ENCODE measurements at places on chromosomes 12 and 14.

- DNase-seq: no peak
Observed at GRCh38 chr12:30823764-30824163, 69.0 kb upstream of the CAPRIN2 start.

DNA sequence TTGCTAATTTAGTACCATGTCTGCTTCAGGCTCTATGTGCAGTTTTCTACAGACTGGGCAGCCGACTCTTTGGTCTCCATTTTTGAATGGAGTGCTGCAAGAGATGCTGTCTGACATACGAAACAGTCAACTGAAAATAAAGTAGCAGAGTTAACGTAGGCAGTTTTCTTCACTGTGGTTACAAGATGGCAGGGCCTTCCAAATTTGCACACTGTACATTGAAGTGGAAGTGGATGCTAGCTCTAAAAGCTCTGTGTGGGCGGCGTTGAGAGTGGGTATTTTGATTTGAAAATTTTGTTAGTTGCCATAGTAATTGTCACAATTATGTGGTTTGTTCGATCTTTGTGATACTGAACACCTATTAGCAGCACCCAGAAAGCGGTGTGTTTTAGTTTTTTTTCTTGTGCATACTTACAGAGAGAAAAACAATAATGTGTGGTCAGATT is 154.9 kb upstream of the ATP2B1 start:
- no peak for DNase-seq

DNA sequence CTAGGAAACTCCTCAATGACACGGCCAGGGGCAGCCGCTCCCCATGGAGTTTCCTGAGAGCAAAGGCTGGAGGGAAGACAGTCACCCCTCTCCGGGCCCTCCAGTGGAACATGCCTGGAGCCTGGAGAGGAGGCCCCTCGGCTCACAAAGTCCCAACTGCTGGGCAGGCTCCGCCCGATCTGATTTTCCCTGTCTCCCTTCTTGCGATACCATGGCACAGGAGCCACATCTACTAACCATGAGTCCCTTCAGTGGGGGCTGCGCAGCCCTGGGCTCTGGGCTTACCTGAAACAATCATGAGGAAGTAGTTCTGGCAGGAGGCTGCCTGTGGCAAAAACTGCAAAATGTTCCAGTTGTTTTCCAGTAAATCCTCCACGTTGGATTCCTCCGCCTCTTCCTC is 15.3 kb downstream of the P2RX2 start:
- DNase-seq: no peak

- DNase-seq: no peak
Observed at GRCh38 chr12:115491511-115492250, 785.8 kb downstream of the MED13L start.

DNA sequence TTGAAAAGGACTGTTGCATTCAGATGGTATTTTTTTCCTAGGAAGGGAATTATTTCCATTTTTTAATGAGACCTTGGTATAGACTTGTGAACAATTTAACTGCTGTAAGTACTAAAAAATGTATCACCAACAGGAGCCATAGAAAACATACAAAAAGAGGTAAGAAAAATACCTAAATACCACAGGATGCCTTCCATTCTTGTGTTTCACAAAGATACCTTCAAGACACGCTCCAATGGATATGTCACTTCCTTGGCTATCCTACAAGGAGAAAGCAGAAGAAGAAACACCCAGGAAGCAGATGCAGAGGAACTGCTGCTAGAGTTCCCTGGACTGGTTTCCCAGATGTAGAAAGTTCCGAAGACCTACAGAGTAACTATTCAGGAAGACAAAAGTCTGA is 54.2 kb downstream of the PTPN21 start:
- no peak for DNase-seq

GRCh38 chr14:65281991-65282895 is 130.3 kb upstream of the FUT8 start:
- peak; percentile 83 for DNase-seq

Data from choroid plexus epithelial cell (primary cell).